Fibroblast of lung (primary cell): ENCODE measurements at places on chromosomes 16 and 17. TPM values are rescaled to one million over a fixed set of nuclear protein-coding genes. Genes with fewer than 3 reads are reported as not detected.

DNA sequence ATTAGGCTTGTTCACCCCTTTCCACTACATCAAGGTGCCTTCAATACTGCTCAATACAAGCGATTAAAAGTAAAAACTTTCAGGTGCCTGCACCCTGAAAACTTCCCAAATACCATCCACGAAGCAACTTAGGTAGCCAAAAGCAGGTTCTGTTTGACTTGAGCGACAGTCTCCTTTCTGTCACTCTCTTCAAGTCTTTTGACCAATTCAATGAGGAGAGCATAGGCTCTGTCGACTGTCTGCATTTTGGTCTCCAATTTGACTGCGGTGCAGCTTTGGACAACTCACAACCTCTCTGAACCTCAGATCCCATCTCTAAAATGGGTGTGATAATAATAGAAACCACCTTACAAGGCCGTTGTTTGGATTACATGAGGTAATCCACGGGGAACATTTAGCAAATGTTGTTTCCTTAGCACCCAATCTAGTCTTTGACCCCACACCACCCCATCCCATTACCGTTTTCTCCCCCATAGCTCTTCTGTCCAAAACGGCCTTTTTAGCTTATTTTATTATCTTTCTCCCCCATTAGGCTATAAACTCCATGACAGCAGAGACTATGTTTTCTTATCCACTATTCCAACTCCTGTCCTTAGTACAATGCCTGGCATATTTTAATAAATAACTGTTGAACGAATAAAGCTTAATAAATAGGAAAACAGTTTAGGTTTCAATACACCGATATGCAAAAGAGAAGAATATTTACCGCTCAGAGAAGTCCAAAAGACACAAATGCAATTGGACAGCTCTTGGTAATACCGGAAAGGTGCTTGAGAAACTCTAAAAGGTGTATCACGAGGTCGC is 999 bp downstream of the MARF1 start:
- no peak for DNase-seq

- DNase-seq = peak; percentile 63
Measured at GRCh38 chr17:55348749-55349354, 72.8 kb downstream of the MMD start.

C16orf82 gene
- not detected in 2 replicates for total RNA-seq

TP53TG3C gene
- not detected in 2 replicates for total RNA-seq

SLC6A2 gene
- total RNA-seq = not detected in 2 replicates

CHST6 gene
- total RNA-seq = 0.17 and 0.26 TPM in 2 replicates

- no peak for DNase-seq
Measured at GRCh38 chr16:27425961-27426360, 24.0 kb downstream of the IL21R start.

DNA sequence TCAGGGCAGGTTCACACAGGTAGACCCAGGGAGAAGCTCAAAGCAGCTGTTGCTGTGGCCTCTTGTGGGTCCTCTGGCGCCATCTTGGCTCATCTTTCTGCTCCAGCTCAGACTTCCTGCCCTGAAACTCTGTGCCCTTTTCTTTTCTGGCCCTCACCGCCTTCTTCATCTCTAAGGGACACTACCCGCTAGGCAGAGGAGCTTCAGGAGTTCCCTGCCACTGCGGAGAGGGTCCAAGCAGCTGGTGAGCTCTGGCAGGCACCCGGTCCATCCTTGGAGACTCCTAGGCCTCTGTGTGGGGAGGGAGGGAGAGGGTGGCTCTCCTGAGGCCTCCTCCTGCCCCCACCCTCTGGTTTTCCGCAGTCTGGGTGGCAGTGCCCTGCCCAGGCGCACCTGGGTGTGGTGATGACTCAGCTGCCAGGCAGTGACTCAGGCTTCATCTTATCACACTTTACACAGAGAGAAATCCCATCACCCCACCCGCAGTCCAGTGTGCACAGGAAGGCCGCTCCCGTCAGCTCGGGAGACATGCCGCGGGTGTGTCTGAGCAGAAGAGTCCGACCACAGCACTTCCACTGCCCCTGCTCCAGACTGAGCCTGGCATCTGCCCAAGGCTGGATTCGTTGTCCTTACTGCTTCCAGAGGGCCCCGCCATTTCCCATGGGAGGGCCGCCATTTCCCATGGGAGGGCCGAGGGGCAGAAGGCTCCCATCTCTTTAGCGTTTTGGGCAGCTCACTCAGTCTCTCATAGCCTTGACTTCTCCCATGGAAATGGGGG is 7.3 kb downstream of the NT5C start:
- DNase-seq = peak; percentile 86

GRCh38 chr17:75854881-75855309 is 240 bp downstream of the WBP2 start:
- DNase-seq = no peak

AOC2 gene
- total RNA-seq = 0.26 and 0.33 TPM in 2 replicates

DNA sequence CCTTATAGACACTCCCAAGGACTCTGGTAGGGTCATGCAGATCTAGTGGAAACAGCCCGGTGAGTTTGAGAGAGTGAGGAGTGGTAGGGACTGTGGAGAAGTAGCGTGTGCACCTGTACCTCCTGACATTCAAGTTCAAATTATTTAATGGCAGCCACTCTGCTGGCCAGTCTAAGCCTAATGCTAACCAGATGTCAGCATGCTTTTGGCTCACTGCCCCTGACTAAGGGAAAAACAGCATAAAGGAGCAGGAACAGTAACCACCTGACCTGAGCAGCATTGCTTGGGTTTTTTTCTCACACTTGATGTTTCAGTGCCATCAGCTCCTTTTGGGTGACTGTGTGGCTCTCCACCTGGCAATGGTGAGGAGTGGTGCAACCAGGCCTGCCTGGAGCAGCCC is 23.8 kb upstream of the SLC12A3 start:
- DNase-seq = peak; percentile 47

DNA sequence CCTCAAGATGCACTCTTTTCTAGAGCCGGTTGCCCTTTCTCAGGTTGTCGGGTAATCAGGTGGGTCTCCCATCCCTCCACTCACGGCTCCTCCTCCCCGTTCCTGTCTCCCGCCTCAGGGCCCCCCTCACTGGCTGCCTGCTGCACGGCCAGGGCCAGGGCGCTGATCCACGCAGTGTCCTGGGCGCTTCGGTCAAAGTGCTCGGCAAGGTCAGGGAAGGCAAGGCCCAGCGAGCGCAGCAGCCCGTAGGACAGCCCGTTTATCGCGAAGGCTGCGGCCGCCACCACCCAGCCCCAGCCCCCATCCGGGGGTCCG is 753 bp downstream of the SLC16A11 start:
- no peak for DNase-seq

- no peak for DNase-seq
Measured at GRCh38 chr16:67814567-67814966, 7.9 kb downstream of the TSNAXIP1 start.

DNA sequence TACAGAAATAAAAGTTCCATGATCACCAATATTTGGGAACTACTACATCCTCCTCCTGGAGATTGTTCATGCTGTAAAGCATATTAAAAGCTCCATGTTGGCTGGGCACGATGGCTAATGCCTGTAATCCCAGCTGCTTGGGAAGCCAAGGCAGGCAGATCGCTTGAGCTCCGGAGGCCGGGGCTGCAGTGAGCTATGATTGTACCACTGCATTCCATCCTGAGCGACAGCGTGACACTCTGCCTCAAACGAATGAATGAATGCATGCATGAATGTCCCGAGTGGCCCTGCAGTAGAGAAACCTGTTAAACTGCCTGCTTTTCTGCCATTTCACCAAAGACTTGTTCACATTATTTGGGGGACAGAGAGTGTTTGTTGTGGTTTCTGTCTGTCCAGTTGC is 15.0 kb downstream of the CNEP1R1 start:
- DNase-seq = no peak

GRCh38 chr17:71801301-71801700 is 319.5 kb upstream of the SOX9 start:
- DNase-seq = peak; percentile 37

GRCh38 chr17:6755731-6756184 is at the start of gene XAF1:
TSS of gene XAF1 (plus strand) at chr17:6756046. CDS start at chr17:6756079, 33 bp downstream.
- no peak for DNase-seq

DNA sequence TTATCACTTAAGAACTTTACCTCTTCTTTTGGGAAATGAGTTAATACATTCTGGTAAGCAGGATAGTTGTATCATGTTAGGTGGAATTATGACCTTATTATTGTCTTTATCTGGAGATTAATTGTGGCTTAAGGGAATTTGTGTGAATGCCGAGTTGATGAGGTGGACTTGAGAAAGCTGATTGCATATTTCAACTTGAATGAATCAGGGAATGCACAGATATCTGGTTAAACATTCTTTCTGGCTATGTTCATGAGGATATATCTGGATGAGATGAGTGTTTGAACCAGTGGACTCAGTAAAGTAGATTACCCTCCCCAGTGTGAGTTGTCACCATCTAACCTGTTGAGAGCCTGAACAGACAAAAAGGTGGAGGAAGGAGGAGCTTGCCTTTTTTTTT is 326.1 kb upstream of the GOT2 start:
- peak; percentile 30 for DNase-seq
